ENCODE measurements at places on chromosomes 5 and 9. TPM values are rescaled to one million over a fixed set of nuclear protein-coding genes. Genes with fewer than 3 reads are reported as not detected.

GRCh38 chr5:61994171-61994570 lies 311.8 kb upstream of the KIF2A start:
- no peak overlapping the region for H3K27ac ChIP-seq
- no peaks in the 10 kb centered on the region for H3K27me3 ChIP-seq

GRCh38 chr5:120677481-120677880 lies 213.4 kb downstream of the PRR16 start:
- no peaks in the 10 kb centered on the region for H3K4me1 ChIP-seq
- H3K27me3 ChIP-seq, result no peaks in the 10 kb centered on the region
- H3K27ac ChIP-seq, result no peak overlapping the region
- no peaks in the 10 kb centered on the region for H3K36me3 ChIP-seq
- no peak for DNase-seq

DNA sequence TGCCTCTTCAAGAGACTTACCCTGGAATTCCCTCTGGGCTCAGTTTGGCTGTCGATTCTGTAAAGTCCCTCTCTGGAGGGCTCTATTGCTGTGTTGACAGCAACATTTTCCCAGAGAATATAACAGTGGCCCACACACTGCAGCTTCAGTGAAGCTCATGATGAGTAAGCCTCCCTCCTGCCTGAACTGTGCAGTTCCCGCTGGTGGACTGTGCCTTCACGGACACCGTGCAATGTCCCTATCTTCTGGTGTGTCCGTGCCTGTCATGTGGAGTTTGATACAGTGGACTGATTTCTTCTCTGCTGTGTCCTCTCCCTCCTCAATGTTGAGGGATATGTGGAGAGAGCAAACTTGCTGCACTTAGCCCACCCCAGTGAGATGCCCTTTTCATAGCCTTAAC lies 109.0 kb downstream of the NTRK2 start:
- no peaks in the 10 kb centered on the region for H3K4me1 ChIP-seq
- H3K36me3 ChIP-seq, result no peaks in the 10 kb centered on the region
- DNase-seq, result no peak

DNA sequence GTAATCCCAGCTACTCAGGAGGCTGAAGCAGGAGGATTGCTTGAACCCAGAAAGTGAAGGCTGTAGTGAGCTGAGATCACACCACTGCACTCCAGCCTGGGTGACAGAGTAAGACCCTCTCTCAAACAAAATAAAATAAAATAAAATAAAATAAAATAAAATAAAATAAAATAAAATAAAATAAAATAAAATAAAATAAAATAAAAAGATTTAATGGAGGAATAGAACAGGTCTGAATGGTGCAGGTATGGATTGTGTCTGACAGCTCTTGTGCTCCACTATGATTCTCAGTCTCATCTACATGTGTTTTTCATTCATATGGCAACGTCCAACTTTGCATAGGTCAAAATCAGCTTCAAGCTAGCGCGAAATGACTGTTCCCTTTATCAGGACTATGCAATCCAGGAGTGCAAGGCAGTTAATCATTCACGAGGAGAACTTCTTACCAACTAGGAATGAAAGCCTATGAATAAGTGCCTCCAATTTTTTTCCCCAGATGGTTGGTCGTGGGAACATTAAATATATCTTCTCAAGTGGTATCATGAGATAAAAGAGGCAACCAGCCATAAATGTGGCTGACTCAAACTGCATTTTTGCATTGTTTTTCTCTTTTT lies 1392.3 kb upstream of the CDH9 start:
- H3K4me3 ChIP-seq, result no peak overlapping the region
- no peak for DNase-seq
- H3K4me1 ChIP-seq, result no peaks in the 10 kb centered on the region
- H3K27ac ChIP-seq, result no peak overlapping the region
- no peaks in the 10 kb centered on the region for H3K27me3 ChIP-seq

- no peak for DNase-seq
- H3K27me3 ChIP-seq, result no peaks in the 10 kb centered on the region
- no peak overlapping the region for H3K27ac ChIP-seq
- no peaks in the 10 kb centered on the region for H3K4me1 ChIP-seq
Measured at GRCh38 chr5:99614888-99615287, 686.1 kb upstream of the CHD1 start.

DNA sequence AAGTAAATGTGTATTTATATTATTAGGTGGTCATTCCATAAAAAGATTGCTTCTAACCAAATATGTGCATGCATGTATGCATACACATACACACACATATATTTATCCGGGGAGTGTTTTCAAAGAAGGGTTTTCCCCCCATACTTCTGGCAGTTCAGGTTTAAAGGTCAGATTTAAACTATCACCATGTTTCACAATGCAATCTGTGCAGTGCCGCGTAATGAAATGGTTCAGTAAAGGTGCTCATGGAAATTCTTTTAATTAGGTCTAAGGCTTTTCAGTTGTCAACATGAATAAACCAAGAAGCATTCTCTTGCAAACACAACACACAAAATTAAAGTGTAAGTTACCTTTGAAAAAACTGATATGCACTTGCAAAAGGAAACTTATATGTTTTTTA lies 211.0 kb downstream of the CRB2 start:
- peaks cover 13% of the 10 kb centered on the region for H3K4me1 ChIP-seq
- H3K27ac ChIP-seq, result no peak overlapping the region
- H3K36me3 ChIP-seq, result peaks cover 7% of the 10 kb centered on the region
- H3K4me3 ChIP-seq, result no peak overlapping the region

DNA sequence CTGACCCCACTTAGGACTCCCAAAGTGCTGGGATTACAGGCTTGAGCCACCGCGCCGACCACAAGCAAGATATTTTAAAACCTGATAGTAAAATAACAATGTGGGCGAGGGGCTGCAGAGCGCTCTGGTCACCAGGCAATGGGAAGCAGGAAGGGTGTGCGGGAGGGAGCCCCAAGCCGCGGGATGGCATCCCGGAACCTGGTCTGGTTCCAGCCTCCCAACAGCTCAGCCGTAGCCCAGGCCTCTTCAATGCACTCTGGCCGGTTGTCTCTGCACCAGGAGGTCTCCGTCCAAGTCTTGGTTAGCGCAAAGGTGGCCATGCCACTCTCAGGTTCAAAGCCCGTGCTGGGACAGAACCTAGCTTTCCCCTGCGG lies 694 bp upstream of the UAP1L1 start:
- no peaks in the 10 kb centered on the region for H3K27me3 ChIP-seq
- no peak for DNase-seq
- H3K4me3 ChIP-seq, result peak overlapping the region; percentile 68
- peaks cover 6% of the 10 kb centered on the region for H3K36me3 ChIP-seq
- peak overlapping the region; percentile 68 for H3K27ac ChIP-seq

GRCh38 chr9:81224166-81225081 lies 464.9 kb downstream of the TLE1 start:
- H3K27ac ChIP-seq, result no peak overlapping the region
- H3K27me3 ChIP-seq, result no peaks in the 10 kb centered on the region
- H3K4me3 ChIP-seq, result no peak overlapping the region
- no peaks in the 10 kb centered on the region for H3K4me1 ChIP-seq

DNA sequence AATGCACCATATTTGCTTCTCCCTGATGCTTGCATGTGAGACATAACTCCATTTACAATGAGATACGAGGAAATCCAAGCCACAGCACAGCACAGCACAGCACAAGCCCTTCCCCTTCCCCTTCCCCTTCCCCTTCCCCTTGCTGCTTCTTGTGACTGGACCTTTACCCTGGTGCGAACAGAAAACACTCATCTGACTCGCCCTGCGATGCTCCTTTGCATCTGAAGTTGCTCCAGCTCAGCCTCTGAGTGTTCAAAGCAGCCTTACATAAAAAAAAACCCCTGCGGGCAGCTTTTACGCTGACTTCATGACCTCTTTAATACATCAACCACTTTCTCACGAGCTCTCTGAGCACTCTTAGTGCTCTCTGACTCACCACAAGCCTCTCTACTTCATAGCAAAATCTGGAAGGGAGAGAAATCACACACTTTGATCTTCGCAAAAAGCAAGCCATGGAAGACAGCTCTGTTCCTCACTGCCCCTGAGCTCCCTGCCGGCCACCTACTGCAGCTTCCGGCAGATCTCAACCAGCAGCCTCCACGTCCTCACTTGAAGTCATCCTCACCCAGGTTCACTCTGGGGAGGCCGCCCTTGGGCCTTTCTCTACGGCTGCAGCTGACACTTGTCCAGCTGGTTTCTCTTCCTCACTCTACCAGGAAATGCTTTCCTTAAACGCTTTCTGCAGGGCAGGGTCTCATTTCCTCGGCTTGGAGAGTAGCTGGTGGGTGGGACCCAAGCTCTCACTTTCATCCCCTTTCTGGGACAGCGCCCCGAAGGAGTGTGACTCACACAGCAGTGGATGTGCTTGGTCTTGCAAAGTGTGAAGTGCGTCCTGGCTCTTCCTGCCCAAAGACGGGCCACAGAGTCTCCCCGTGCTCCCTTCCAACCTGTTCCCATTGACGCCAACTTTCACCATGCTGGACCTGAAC lies 5.3 kb downstream of the SLC34A1 start:
- peak overlapping the region; percentile 88 for H3K27ac ChIP-seq
- peak; percentile 47 for DNase-seq
- no peaks in the 10 kb centered on the region for H3K27me3 ChIP-seq
- peak overlapping the region; percentile 45 for H3K4me3 ChIP-seq

GRCh38 chr9:100352201-100352726 lies 478 bp downstream of the TEX10 start:
- no peak for DNase-seq
- peak overlapping the region; percentile 97 for H3K4me3 ChIP-seq
- peaks cover 36% of the 10 kb centered on the region for H3K4me1 ChIP-seq

GRCh38 chr5:119570910-119571309 lies 58.4 kb upstream of the FAM170A start:
- no peaks in the 10 kb centered on the region for H3K4me1 ChIP-seq
- no peak for DNase-seq
- no peak overlapping the region for H3K4me3 ChIP-seq
- H3K27ac ChIP-seq, result no peak overlapping the region

Gene ZNG1C
- 33.8 TPM for total RNA-seq

Gene PDZD2
- 0.22 TPM for total RNA-seq

Gene NEUROG1
- total RNA-seq, result not detected

DNA sequence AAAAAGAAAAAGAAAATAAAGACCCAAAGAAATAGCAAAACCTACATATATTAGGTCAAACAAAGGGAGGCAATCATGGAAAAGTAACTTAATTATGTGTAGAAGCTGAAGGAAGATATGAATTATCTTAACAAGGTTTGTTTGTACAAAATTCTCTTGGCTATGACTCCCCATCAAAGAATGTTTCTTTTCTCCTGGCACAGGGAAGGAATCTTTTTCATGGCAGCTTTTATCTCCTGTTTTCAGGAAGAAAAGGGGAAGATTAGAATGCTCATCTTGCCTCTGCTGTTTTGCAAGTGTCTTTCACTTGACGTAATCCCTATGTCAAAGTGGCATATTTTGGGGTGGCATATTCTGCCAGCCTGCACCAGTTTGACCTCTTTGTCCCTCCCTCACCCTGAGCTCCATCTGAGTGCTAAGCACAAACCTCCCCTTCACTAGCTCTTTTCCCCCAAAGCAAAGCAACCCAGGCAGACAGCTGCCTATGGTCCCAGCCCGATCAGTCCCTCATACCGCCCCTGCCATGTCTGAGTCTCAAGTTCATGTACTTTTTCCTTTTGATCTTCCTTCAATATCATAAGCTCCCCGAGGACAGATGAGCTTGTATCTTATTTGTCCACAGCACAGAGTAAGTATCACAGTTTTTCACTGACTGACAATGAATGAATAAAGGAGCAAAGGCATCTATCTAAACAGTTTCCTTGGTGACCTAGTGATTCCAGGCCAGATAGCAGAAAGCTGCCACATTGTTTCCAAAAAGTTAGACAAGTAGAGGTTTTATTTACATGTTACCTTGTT lies 242.8 kb upstream of the ANKRD55 start:
- H3K27ac ChIP-seq, result no peak overlapping the region
- H3K36me3 ChIP-seq, result no peaks in the 10 kb centered on the region

DNA sequence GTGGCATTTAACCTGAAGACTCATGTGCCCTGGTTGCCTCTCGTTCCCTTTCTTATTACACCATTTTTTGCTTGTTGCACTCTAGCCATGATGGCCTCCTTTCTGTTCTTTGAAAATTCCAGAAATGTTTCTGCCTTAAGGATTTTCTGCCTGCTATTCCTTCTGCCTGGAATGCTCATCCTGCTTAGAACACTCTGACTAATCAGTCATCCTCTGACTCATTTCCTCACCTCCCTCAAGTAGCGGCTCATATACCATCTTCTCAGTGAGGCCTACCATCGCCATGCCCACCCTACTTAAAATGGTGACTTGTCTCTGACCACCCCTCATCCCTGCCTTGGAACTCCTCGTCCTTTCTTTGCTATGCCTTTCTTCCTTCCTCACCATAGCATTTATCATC lies 68.8 kb downstream of the KIF4B start:
- peaks cover 7% of the 10 kb centered on the region for H3K27me3 ChIP-seq
- no peak overlapping the region for H3K4me3 ChIP-seq
- no peaks in the 10 kb centered on the region for H3K36me3 ChIP-seq
- H3K4me1 ChIP-seq, result no peaks in the 10 kb centered on the region
- H3K27ac ChIP-seq, result no peak overlapping the region

Gene AK1
- total RNA-seq, result 54.6 TPM

- no peak overlapping the region for H3K27ac ChIP-seq
- H3K4me1 ChIP-seq, result no peaks in the 10 kb centered on the region
- peaks cover 18% of the 10 kb centered on the region for H3K27me3 ChIP-seq
- no peaks in the 10 kb centered on the region for H3K36me3 ChIP-seq
- DNase-seq, result no peak
Measured at GRCh38 chr5:175378444-175379028, 65.4 kb downstream of the DRD1 start.

GRCh38 chr9:34123682-34124081 lies 2.8 kb downstream of the DCAF12 start:
- peaks cover 36% of the 10 kb centered on the region for H3K36me3 ChIP-seq
- no peaks in the 10 kb centered on the region for H3K27me3 ChIP-seq
- H3K27ac ChIP-seq, result peak overlapping the region; percentile 81
- peaks cover 37% of the 10 kb centered on the region for H3K4me1 ChIP-seq
- DNase-seq, result no peak

DNA sequence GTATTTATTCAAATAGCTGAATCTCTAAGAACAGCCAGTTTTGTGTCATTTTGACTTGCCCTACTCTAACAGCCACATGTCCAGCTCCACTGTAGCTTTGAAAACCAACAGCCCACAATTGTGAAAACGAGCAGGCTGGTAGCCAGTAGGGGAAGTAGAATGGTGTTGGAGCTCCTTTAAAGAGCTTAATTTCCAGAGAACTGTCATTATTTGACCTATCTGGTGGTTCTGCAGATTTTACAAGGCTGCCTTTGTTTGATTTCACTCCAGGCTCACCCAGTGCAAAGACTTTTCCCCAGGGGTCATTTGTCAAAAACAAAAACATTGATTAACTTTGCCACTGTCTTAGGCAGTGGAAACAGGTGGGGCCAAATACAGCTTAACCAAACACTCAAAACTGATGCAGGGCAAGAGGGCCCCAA lies 3.2 kb upstream of the PJA2 start:
- H3K4me1 ChIP-seq, result peaks cover 7% of the 10 kb centered on the region
- no peak for DNase-seq
- no peak overlapping the region for H3K27ac ChIP-seq
- no peak overlapping the region for H3K4me3 ChIP-seq
- H3K36me3 ChIP-seq, result peaks cover 11% of the 10 kb centered on the region

GRCh38 chr9:70832492-70832891 lies 288.9 kb downstream of the TRPM3 start:
- no peak for DNase-seq
- H3K4me3 ChIP-seq, result no peak overlapping the region
- H3K4me1 ChIP-seq, result no peaks in the 10 kb centered on the region
- H3K27ac ChIP-seq, result no peak overlapping the region

Measured in activated naive CD8-positive, alpha-beta T cell treated with anti-CD3 and anti-CD28 coated beads, Interleukin-2, amount 10 ng/mL, durations not matched to agents 7 days and 5 days (primary cell).